Effector memory CD8-positive, alpha-beta T cell (primary cell): ENCODE measurements at places on chromosomes 12 and 14.

DNA sequence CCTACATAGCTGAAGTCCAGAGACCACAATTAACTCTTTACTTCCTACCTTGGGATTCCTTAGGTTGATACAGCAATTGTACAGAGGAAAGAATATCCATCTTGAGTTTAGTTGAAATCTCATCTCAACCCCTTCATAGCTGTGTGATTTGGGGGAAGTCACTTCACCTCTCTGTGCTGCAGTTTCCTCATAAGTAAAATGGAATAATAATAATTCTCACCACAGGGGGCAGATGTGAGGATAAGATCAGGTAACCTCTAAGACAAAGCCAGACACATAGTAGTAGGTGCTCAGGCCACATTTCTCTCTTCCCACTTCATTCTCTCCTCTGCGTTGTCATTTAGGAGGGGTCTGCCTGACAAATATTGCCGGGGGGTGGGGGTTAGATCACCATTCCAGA, 6.7 kb downstream of the FOXN4 start:
- no peaks in the 10 kb centered on the region for H3K36me3 ChIP-seq
- DNase-seq: no peak
- no peaks in the 10 kb centered on the region for H3K4me1 ChIP-seq
- no peak overlapping the region for H3K4me3 ChIP-seq

- H3K36me3 ChIP-seq: no peaks in the 10 kb centered on the region
- no peak overlapping the region for H3K27ac ChIP-seq
- DNase-seq: no peak
- H3K4me3 ChIP-seq: no peak overlapping the region
- H3K4me1 ChIP-seq: no peaks in the 10 kb centered on the region
- H3K27me3 ChIP-seq: no peaks in the 10 kb centered on the region
These were observed 2.1 kb upstream of the PTPRQ start for GRCh38 chr12:80441921-80442320.

DNA sequence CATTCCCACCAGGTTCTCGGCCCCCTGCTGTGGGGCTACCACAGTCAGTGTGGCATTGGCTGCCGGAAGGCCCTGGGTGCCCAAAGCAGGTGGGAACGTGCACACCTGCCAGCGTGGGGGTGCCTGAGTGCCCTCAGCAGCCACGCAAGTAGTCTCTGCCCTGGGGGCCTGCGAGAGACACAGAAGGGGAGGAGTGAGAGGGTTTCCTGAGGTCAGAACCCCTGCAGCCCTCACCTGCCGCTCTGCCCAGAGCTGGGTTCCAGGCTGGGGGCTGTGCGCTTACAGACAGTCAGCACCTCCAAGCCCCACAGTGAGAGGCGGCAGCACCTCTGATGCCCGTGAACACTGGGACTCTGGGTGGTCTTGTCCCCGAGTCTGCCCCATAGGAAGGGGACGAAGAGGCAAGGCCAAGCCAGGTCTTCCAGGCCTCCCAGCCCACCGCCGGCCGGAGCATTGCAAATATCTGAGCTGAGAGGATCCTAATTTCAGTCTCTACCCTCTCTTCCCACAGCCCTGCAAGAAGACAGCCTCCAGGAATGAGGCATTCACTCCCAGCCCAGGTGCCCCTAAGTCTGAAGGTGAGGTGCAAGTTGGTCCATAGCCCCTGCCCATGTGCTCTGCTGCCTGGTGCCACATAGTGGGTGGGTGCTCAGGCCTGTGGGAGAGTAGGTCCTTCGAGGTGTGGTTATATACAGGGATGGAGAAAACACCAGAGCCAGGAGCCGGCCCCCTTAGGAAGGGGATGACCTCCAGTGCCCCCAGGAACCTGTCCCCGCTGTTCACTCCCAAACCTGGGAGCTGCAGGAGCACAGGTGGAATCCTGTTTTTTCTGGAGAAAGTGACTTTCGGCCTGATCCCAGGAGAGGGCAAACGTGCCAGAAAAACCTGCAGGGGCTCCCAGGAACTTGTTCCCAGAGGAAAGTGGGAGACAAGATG, 291.1 kb upstream of the RTL1 start:
- no peaks in the 10 kb centered on the region for H3K4me1 ChIP-seq
- no peak for DNase-seq
- H3K27ac ChIP-seq: no peak overlapping the region
- no peaks in the 10 kb centered on the region for H3K36me3 ChIP-seq
- H3K4me3 ChIP-seq: no peak overlapping the region

- H3K27ac ChIP-seq: no peak overlapping the region
- H3K4me3 ChIP-seq: no peak overlapping the region
- H3K36me3 ChIP-seq: no peaks in the 10 kb centered on the region
These were observed 197.1 kb downstream of the RGS6 start for GRCh38 chr14:72129291-72129690.

GRCh38 chr14:36207500-36207899, 31.0 kb upstream of the PTCSC3 start:
- no peak for DNase-seq
- H3K27ac ChIP-seq: no peak overlapping the region
- H3K4me1 ChIP-seq: no peaks in the 10 kb centered on the region
- no peaks in the 10 kb centered on the region for H3K27me3 ChIP-seq
- H3K36me3 ChIP-seq: no peaks in the 10 kb centered on the region

DNA sequence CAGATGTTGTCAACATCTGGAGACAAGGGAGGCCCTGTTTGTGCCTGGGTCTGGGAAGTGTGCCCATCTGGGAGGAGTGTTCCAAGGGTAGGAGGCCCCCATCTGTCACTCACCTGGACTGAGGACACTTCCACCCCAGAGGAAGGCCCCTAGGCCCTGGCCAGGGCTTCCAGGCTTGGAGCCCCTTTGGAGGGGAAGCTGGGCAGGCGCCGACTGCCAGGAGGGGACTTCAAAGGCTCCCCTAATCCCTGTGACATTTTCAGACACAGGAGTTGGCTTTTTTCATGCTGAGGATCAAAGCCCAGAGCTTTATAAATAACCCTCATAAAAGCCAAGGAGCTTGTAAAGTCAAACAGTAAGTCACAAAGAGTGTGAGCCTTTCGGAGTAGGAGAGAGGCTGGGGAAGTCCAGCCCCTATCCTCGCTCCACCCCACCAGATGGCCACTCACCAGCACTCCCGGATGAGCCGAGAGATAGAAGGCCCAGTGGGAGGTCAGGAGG, 17.6 kb upstream of the FAM222A start:
- H3K36me3 ChIP-seq: no peaks in the 10 kb centered on the region
- peaks cover 14% of the 10 kb centered on the region for H3K27me3 ChIP-seq
- H3K4me1 ChIP-seq: no peaks in the 10 kb centered on the region
- H3K4me3 ChIP-seq: no peak overlapping the region

DNA sequence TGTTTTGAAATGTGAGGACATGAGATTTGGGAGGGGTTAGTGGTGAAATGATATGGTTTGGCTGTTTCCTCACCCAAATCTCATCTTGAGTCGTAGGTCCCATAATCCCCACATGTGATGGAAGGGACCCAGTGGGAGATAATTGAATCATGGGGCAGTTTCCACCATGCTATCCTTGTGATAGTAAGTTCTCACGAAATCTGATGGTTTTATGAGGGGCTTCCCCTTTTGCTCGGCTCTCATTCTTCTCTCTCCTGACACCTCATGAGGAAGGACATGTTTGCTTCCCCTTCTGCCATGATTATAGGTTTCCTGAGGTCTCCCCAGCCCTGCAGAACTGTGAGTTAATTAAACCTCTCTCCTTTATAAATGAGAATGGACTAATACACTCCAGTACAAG, 18.0 kb downstream of the GALNT6 start:
- H3K4me1 ChIP-seq: peaks cover 32% of the 10 kb centered on the region
- H3K4me3 ChIP-seq: no peak overlapping the region
- no peak for DNase-seq
- H3K27me3 ChIP-seq: no peaks in the 10 kb centered on the region

GRCh38 chr12:17139931-17140330, 534.0 kb upstream of the LMO3 start:
- no peak overlapping the region for H3K27ac ChIP-seq
- H3K36me3 ChIP-seq: no peaks in the 10 kb centered on the region
- no peaks in the 10 kb centered on the region for H3K4me1 ChIP-seq
- no peak overlapping the region for H3K4me3 ChIP-seq
- no peaks in the 10 kb centered on the region for H3K27me3 ChIP-seq

DNA sequence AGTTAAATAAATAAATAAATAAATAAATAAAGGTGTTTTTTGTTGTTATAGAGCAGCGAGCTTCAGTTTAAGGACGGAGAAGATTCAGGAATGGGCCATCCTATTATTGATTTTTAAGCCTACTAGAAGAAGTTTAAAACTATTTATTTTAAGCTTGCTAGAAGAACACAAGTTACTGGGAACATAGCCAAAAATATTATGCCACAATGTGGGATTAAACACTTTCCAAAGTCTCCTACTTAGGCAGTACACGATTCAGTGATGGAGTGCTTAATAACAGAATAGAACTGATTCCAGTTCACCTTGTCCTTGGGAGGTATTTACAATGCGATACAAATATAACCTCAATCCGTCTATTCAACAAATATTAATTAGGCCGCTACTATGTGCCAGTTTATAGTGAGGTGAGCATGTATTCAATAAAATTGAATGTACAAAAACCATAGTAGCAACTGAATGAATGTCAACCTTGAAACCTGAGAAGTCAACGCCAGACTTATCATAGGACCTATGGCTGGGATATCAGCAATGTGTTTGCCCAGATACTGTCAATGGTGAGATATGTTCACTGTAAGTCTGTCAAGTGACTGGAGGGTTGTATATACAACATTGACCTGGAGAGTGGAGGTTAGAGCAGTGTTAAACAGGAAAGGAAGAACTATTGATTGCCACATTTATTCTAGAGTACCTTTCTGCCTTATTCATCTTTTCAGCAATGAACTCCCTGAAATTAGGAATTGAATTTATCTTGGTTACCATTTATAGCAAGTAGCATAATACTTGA, 486.4 kb downstream of the TMTC2 start:
- H3K4me1 ChIP-seq: no peaks in the 10 kb centered on the region
- H3K4me3 ChIP-seq: no peak overlapping the region
- no peak for DNase-seq
- H3K36me3 ChIP-seq: no peaks in the 10 kb centered on the region

DNA sequence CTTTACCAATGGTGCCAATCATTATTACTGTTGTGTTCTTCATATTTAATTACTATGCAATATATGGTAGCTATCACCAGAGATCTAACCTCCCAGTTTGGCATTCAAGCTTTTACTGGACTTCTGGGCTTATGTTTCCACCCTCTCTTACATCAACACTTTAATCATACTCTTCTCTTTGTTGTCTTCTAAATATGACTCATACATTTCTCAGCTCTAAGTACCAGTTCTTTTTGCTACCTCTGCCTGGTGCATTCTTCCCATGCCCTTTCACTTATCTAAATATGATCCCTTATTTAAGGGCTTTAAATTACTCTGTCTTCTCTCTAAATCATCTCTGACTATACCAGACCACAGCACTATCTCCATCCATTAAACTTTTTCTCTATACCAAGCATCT, 246.1 kb upstream of the CCDC196 start:
- no peaks in the 10 kb centered on the region for H3K4me1 ChIP-seq
- H3K27ac ChIP-seq: no peak overlapping the region
- DNase-seq: no peak
- no peaks in the 10 kb centered on the region for H3K36me3 ChIP-seq
- no peak overlapping the region for H3K4me3 ChIP-seq

DNA sequence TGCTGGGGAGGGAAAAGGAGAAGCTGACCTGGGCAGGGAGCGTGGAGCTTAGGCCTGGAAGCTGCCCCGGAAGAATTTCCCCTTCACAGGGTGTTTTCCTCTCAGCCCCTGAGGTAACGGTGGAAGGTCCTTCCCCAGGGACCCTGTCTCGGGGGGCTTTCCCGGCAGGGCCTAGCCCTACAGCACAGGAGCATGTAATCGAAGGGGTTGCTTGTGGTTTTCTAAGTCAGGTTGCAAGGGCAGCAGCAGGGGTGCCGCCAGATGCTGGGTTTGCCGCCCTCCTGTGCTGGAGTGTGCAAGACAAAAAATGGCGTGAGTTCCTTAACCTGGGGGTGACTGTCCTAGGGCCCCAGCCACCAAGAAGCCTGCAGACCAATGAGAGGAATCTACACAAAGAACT, 1.6 kb upstream of the KRT74 start:
- peaks cover 50% of the 10 kb centered on the region for H3K27me3 ChIP-seq
- no peak overlapping the region for H3K27ac ChIP-seq
- H3K4me1 ChIP-seq: peaks cover 12% of the 10 kb centered on the region
- no peak for DNase-seq
- peaks cover 4% of the 10 kb centered on the region for H3K36me3 ChIP-seq

GRCh38 chr12:99151744-99152143, 495.8 kb upstream of the GARIN6 start:
- no peak overlapping the region for H3K27ac ChIP-seq
- DNase-seq: no peak
- H3K36me3 ChIP-seq: no peaks in the 10 kb centered on the region
- H3K4me1 ChIP-seq: no peaks in the 10 kb centered on the region
- H3K27me3 ChIP-seq: no peaks in the 10 kb centered on the region

DNA sequence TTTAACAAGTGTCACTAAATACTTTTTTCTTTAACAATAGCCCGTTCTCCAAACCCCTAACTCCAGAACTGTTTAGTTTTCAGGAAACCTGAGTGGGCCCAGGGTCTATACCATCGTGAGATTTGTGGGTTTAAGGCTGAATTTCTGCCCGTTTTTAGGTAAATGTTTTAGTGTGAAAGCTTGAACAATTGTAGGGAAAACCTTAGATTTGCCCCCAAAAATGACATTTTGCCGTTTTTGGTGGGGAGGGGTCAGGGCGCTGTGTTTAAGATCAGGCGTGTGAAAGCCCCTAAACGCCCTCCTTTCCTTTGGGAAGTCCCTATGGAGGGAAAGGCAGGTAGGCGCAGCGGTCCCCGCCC, 320 bp upstream of the PRPF39 start:
- peaks cover 35% of the 10 kb centered on the region for H3K4me1 ChIP-seq
- H3K36me3 ChIP-seq: peaks cover 9% of the 10 kb centered on the region
- DNase-seq: no peak
- H3K27ac ChIP-seq: peak overlapping the region; percentile 99
- H3K4me3 ChIP-seq: peak overlapping the region; percentile 97

DNA sequence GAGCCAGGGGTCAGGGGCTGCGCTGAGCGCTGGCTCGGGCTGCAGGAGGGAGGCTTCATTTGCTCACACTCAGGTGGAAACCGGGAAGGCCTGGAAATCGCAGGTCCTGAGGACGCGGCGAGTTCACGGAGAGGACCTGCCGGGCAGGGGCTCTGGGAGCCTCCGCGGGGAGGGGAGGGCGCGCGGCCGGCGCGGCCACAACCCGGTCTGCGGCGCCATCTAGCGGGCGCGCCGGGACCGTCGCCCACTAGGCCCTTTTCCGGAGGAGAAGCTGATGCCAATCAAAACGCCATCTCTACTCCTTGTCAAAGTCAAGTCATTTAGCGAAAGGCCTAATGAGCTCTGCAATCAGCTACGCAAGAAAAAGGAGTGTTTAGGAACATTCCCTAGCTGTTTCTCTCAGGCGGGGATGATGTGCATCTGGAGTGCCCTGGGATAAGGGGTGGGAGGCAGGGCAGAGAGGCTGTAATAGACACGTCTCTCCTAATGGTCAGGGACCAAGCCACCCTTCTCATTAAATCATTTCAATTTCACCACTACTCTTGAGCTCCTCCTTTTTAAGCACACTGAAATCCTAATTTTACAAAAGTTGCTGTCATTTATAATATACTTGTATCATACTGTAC, 885.8 kb upstream of the TMEM132C start:
- H3K4me3 ChIP-seq: no peak overlapping the region
- no peaks in the 10 kb centered on the region for H3K4me1 ChIP-seq
- H3K36me3 ChIP-seq: peaks cover 2% of the 10 kb centered on the region
- no peaks in the 10 kb centered on the region for H3K27me3 ChIP-seq
